ENCODE measurements at places on chromosomes 7 and 10.

DNA sequence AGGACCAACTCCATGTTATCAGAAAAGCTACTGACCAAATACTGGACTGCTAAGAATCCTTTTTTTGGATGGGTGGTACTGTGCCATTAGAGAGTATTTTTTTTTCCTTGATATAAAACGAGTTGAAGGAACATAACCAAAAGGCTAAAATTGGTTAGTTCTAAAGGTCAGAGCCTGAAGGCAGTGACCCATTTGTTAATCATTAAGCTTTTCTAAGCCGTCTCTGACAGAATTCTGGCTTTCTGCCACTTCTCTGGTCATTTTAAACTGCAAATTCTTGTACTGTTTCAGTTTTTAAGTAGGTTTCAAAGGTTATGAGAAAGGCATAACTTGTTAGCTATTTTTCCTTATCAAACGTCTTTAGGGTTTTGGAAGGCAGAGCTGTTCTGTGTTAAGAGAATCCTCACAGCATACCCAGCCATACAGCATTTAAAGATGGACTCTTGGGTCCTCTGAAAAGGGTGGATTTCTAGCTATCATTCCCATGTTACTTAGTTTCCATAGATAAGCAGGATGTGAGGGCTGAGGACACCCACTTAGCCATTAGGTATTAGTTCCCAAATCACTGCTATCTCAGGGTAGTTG lies 196.8 kb downstream of the RNLS start:
- DNase-seq = no peak

DNA sequence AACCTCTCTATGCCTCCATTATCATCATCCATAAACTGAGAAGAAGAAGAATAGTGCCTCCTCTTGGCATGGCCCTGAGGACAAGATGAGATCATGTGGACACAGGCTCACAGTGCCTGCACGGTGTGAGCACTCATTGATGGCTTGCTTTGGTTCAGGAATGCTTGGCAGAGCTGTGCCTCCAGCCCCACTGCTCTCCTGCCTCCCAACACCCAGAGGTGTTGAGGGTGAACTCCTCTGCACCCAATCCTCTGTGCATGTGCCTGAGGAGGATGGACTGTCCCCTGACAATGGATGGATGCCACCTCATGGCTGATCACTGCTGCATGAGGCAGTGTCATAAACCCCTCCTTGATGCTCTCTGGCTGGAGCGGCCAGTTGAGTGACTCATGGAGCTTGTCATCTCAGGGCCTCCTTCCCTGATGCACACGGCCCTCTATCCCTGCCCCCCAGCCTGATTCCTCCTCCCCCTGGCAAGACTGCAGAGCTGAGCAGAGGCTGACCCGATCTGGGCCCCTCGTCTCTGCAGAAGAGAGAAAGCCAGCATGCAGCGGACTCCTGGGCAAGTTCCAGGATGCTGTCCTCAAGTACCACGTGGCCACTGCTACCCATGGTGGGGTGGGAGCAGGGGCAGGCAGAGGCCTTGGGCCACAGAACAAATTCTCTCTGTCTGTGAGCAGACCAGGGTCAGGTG lies 136.3 kb downstream of the KCNMA1 start:
- DNase-seq = peak; percentile 57

DNA sequence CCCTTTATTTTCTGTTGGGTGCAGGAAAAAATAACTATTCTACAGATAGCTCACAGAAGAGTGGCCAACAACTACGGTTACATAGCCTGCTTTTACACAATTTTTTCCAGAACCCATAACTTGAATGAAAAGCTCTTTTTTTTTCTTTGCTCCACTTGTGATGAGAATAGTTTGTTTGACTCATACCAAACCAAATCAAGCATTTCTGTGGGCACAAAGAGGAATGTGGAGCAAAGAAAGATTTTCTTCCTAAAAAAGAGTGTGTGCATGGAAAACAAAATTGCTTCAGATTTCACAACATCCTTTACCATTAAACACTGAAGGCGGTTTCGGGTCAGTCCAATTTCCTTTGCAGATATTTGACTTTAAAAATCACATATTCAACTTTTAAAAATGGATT lies 54.8 kb upstream of the RAB11FIP2 start:
- DNase-seq = no peak

GRCh38 chr10:21336476-21337170 lies 188.9 kb downstream of the SKIDA1 start:
- no peak for DNase-seq

- DNase-seq = peak; percentile 72
These were observed 132.7 kb downstream of the NEURL1 start for GRCh38 chr10:103626178-103626577.
